ENCODE measurements at places on chromosomes 16 and 17.
A peak's percentile ranks its signal among the peaks of the same experiment; 100 is the strongest.

DNA sequence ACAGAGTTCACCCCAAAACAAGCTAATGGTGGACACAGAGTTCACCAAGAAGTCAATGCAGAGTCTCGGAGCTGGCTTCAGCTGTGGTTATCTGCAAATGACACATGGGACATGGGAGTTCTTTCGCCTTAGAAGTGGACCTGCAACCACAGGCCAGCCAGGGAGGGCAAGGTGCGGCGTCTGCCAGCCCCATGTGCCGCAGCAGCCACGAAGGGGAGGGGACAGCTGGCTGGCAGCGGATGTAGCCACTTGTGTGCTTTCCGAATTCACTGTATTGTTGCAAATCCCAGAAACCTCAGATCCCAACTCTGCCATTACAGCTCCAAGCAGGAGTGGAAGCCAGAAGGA is 24.8 kb downstream of the LMF1 start:
- no peak for DNase-seq

DNA sequence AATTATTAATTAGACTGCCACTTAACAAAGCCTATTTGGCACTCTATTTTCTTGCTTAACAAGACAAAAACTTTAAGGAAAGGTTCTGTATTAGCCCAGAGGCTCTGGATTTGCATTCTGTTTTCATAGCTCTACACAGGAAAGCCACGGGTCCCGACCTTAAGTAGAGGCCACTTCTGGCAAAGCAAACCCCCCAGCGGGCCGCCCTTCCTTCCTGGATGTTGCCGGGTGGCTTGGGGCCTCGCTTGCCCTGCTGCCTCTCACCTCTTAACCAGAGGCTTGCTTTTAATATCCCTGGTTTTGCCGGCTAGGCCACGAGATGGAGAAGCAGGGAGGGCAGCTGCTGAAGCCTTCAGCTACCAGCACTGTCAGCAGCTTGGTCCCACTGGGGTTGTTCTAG is 4.4 kb downstream of the RTN4RL1 start:
- no peak for DNase-seq

DNA sequence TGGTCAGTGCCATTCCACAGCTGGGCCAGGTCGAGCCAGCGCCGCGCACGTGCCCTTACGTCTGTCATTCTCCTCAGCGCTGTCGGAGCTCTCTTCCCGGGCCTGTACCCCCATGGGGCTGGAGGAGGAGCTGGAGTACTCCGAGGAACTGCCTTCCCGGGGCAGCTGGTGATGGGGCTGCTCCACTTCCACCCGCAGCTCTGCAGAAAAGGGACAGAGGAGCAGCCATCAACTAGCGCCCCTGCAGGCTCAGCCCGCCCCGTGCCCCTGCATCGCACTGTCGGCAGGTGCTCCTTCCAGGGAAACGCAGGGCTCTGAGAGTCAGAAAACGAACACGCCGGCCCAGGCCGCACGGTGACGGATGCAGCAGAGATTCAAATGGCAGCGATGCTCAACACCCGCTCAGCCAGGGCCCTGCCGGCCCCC is 20.9 kb downstream of the MAP1LC3B start:
- DNase-seq, result no peak

GRCh38 chr16:53281280-53281679 is 153.0 kb upstream of the RBL2 start:
- DNase-seq, result no peak

DNA sequence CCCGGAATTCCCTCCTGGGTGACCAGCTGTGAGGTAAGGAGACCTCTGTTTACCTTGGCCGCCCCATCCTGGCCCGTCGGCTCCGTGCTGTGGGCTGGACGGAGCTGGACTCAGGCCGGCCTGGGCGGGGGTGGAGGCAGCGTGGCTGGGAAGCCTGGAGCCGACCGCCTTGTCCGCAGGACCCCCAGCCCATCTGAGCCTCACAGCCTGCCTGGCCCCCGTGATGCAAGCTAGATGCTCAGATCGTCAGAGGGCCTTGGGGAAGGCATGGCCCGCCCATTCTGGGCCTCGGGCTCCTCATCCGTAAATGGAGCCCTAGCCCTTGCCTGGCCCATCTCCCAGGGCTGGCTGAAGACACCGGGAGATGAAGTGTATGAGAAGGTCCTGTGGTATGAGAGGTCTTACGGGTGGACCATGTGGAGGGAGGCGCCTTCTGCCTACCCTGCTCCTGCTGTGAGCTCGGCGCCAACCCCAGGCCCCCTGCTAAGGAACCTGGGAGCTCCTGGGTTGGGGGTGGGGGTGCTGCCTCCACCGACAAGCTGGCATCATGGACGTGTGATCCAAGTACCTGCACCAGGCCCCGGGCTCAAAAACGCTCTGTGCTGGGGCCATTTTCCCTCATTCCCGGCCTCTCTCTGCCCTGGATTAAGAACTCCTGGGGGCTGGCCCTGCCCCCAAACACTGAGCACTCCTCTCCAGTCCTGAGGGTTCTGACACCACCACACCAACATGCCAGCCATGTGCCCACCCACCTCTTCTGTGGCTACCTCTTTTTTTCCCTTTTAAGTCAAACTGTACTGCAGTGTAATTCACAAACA is 5.4 kb upstream of the P2RX1 start:
- no peak for DNase-seq

DNA sequence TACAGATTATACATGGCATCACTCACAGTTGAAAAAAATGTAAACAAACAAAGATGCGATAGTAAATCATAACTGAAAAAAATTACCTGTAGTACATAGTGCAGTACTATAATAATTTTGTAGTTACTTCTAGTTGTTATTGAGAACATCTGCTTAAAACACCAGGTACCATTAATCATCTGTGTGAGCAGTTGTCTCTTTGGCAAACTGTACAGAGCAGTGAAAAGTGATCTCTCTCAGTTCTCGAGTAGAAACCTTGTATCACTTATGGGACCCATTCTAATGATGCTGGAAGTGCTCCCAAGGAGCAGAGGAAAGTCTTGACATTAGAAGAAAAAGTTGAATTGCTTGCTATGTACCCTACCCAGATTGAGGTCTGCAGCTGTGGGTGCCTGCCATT is 8.9 kb upstream of the TENT4B start:
- DNase-seq, result no peak

GRCh38 chr16:67948015-67948414 is 4.1 kb upstream of the LCAT start:
- DNase-seq, result no peak

DNA sequence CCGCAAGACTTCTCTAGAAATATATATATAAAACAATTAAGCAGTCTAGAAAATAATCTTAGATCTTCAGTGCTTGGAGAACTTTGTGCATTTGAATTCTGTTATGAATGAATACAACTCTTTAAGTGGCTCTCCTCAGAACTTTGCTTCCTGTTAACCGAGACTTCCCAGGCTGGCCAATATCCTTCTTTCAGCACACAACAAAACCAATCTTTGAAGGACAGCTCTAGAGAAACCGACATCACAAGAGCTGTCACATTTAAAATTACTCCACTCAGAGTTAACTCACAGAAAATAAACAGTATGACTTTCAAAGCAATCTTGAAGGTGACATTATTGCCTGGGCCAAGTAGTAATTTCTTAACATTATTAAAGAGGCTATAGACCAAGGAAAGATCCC is 49.7 kb upstream of the ITGA2B start:
- no peak for DNase-seq

GRCh38 chr16:65070831-65071432 is 50.9 kb downstream of the CDH11 start:
- peak; percentile 91 for DNase-seq

- DNase-seq, result no peak
Observed at GRCh38 chr16:20811889-20812439, 5.6 kb downstream of the REXO5 start.

GRCh38 chr17:39627712-39628516 is 1.2 kb downstream of the PPP1R1B start:
- DNase-seq, result no peak

GRCh38 chr17:66491213-66491612 is 188.8 kb downstream of the PRKCA start:
- no peak for DNase-seq

- DNase-seq, result no peak
Observed at GRCh38 chr16:54690306-54690705, 240.4 kb upstream of the IRX5 start.

- no peak for DNase-seq
Observed at GRCh38 chr17:38466346-38467315, 38.4 kb downstream of the ARHGAP23 start.

DNA sequence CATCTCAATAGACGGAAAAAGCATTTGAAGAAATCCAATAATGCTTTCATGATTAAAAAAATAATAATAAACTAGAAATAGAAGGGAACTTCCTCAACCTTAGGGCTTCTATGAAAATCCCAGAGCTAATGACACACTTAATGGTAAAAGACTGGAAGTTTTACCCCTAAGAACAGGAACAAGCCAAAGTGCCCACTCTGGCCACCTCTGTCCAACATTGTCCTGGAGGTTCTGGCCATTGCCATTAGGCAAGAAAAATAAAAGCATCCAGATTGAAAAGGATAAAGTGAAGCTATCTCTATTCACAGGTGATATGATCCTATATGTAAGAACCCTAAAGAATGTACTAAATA is 2.5 kb upstream of the LITAF start:
- no peak for DNase-seq

GRCh38 chr16:4339909-4340308 is 11.2 kb downstream of the PAM16 start:
- DNase-seq, result no peak

DNA sequence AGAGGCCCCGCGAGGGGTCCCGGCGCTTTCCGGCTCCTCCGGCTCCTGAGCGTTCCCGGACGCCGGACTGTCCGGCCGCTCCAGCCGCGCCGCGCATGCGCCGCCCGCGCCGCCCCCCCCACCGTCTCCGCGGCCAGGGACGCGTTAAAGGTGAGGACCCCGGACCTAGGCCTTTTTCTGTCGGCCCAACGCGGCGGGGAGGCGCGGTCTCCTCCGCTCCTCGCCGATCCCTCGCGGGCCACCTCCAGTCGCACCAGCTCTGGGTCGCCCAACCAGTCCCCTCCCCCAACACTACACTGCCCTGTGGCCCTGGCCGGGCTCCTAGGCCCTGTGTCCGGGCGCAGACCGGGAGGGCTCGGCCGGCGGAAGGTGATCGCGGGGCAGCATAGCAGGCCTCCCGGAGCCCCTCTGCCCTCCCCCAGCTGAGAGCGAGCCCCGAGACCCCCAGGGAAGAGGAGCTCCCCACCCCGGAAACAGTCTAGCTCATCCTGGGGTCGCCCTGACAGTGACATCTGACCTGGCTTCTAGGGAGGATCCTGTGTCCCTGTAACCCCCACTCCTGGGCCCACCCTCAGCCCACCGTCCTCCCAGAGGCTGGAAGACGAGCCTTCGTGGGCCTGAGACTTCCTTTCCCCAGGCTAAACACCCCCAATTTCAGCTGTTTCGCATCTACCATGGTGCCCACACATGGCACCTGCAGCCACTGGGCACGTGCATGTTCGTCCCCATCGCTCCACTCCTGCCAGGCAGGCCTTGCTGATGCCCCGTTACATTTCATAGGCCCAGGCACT is 14.7 kb upstream of the BCAR1 start:
- DNase-seq, result peak; percentile 82

GRCh38 chr17:8014558-8014850 is 12.1 kb downstream of the GUCY2D start:
- no peak for DNase-seq

- DNase-seq, result peak; percentile 79
Observed at GRCh38 chr16:4506450-4506849, 30.3 kb downstream of the HMOX2 start.

DNA sequence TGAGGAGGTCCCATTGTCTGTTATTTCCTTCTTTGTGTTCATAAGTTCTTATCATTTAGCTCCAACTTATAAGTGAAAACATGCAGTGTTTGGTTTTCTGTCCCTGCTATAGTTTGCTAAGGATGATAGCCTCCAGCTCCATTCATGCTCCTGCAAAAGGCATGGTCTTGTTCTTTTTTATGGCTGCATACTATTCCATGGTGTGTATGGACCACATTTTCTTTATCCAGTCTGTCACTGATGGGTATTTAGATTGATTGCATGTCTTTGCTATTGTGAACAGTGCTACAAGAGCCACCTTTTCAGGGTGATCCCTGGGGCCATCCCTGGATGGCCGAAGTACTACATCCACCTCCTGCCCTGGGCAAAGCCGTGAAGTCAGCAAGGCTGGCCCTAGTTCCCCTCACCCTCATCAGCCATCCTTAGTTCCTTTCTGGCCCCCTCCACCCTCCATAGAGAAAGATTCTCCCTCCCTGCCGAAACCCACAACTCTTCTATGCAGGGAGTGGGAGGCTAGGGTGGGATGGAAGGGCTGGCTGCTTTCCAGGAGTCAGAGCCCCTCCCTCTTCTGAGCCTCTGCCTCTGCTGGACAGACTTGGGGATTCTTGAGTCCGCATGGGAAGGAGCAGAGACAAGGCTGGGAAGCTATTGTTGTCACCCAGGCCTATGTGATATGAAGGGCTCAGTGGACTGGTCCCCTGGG is 8.3 kb downstream of the MT1X start:
- DNase-seq, result no peak

DNA sequence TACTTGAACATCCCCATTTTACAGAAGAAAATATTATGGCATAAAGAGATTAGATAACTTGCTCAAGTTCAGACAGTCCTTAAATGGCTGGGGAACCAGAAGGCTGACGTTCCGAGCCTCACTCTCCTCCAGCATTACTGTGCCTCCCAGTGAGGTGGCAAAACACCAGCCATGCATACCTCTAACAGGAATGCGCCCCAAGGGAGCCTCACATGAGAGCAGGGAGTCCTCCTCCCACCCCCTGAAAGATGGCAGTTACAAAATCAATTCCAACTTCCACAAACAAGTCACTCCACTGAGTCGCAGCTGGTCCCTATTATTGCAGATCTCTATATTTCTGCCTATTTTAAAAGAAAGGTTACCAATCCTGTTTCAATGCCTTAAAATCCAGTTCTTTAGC is 55.5 kb downstream of the ANKFY1 start:
- no peak for DNase-seq

GRCh38 chr17:72390675-72391508 is 270.1 kb downstream of the SOX9 start:
- peak; percentile 45 for DNase-seq

- no peak for DNase-seq
Observed at GRCh38 chr16:10594312-10594950, 14.0 kb upstream of the EMP2 start.

DNA sequence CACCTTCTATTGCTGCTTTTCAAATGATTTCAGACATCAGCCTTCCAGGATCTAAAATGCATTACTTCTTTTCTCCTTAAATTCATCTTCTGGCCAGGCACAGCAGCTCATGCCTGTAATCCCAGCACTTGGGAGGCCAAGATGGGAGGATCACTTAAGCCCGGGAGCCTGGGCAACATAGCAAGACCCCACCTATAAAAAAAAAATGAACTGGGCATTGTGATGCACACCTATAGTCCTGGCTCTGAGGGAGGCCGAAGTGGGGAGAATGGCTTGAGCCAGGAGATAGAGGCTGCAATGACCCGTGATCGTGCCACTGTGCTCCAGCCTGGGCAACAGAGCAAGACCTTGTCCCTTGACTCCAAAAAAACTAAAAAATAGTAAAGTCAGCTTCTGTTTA is 208.5 kb downstream of the SPECC1 start:
- no peak for DNase-seq

- peak; percentile 82 for DNase-seq
Observed at GRCh38 chr17:64661976-64662773, at the start of gene SMURF2. SMURF2 (minus strand) TSS chr17:64662307; CDS start chr17:64661880, 427 bp downstream.

- no peak for DNase-seq
Observed at GRCh38 chr17:48630925-48631692, 5.0 kb upstream of the HOXB9 start.

Data from ACHN (cell line).